Mammary epithelial cell (primary cell): ENCODE measurements at places on chromosomes 7 and 10. TPM values are rescaled to one million over a fixed set of nuclear protein-coding genes. Genes with fewer than 3 reads are reported as not detected.

Gene RSPH10B2
- not detected for total RNA-seq

Gene ELN
- 0.50 TPM for total RNA-seq

Gene GIMAP6
- not detected for total RNA-seq

Gene ASB10
- total RNA-seq = not detected in 2 replicates

Gene RBP4
- not detected in 2 replicates for total RNA-seq

Gene CLRN3
- not detected for total RNA-seq
